ENCODE measurements at places on chromosomes 2 and 18.

- DNase-seq: no peak
Measured at GRCh38 chr18:64993695-64994094, 757.1 kb upstream of the CDH7 start.

DNA sequence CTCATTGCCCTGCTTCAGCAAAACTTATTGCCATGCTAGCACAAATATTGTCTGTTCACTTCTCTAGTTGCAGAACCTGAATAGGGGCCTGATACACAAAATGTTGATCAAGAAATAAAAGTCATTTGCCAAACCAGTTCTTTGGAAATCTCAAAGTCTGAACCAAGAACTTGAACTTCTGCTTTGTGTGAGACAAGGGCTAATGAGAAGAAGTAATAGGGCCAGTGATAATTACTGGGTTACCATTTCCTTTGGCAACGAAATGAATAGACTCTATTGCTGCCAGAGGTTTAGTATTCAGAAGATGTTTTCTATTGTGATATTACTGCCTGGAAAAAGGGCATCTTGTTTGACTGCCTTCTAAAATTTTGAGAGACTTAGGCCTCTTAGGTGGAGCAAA is 35.0 kb downstream of the TMEFF2 start:
- no peak for DNase-seq

- no peak for DNase-seq
Measured at GRCh38 chr2:148546270-148546669, 98.3 kb upstream of the EPC2 start.

DNA sequence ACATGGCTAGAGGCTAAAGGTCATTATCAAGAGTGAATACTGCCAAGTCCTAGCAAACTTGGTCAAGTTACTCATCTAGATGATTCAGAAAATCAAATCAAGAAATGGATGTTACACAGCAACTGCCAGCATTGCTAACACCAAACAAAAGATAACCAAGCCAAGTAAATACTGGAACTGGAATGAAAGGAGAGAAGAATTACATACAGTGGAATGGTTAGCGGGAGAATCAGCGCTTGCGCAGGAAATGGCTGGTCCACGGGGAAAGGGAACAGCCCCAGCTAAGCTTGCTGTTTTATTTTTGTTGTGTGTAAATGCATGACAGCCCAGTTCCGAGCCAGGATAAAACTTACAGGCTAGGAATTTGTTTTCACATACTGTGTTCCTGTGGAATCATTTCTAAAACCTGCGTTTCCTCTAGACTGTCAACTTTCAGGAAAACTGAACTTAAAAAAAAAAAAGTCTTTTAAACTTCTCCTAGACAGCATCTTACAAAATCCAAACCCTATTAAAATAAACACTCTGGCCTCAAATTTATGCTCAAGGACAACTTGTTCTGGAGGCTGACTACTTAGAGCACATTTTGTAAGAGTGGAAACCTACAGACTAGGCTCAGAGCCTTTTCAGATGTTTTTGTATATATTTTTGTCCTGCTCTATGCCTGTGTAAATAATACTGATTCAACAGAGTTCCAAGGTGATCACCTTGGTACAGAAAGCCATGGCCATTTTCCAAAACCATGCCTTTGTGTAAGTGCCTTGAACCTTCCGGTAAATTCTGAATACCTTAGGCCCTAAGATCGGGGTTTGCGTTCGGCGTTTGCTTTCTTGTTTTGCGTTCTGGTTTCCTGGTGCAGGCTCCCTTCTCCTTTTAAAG is 30.7 kb upstream of the TXNDC2 start:
- no peak for DNase-seq

DNA sequence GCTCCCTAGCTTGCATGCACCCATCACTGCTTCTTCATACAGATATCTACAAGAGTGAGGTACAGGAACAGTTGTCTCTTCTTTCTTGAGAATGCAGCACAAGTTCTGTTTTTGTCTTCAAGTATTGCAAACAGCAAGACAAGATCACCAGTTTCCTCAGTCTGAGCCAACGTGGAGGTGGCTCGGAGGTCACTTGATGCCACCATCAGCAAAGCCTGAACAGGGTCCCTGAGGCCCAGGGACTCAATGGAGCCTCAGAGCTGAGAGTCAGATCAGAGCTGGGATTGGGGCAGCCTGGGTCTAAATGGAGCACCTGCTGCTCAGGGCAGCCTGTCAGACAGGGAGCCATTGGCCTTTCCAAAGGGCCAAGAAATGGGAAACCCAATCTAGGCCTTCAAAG is 290.7 kb upstream of the ID2 start:
- no peak for DNase-seq

DNA sequence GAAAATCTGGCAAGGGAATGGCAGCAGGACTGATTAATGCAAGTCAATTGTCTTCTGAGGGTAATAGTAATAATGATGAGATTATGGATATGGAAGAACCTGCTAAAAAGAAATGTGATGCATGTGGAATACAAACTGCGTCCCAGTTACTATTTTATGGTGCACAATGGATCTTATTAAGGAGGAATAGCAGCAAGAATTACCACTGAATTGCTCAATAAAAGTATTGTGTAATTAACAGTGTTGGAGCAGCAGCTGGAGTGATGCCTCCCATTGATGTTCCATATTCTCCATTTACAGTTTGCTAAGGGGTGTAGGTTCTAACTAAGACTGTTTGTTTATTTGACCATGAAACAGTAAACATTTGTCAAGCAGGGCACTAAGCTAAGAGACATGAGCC is 167.9 kb downstream of the HRH4 start:
- DNase-seq: no peak
